CD14-positive monocyte (primary cell): ENCODE measurements at places on chromosomes 11 and 22.

DNA sequence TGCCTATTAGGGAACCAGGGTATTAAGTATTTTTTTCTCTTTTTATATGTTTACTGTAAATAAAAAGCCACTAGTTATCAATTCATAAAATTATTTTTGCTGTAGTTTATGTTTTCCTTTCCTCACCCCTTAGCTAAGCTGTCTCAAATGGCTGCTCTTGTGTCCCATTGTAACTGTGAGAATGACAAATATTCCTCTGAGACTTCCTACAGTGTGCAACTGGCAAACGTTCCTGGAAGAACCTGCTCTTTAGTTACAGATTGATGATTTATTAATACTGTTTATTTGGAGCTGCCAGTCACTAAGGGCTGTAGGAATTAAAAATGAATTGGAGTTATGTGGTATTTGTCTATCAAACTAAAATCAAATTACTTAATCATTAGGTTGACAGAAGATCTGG is 675.4 kb upstream of the ARHGAP42 start:
- no peak for DNase-seq

DNA sequence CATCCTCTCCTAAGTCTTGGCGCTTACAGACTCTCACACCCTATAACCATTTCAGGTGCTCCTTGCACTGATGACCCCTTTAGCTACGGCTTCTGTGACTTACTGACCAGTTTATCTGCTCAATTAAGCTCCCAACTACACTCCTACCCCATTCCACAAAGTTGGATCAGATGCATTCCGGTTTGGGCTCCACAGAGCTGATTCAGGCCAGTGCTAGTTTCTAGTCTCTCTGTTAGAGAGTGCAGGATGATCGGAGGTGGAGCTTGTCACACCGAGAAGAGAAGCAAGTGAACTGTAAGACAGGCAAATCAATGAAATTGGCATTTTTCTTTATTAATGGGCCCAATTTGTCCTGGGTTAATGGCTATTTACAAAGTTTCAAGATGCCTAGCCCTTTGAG is 436.8 kb upstream of the CADM1 start:
- DNase-seq, result no peak

DNA sequence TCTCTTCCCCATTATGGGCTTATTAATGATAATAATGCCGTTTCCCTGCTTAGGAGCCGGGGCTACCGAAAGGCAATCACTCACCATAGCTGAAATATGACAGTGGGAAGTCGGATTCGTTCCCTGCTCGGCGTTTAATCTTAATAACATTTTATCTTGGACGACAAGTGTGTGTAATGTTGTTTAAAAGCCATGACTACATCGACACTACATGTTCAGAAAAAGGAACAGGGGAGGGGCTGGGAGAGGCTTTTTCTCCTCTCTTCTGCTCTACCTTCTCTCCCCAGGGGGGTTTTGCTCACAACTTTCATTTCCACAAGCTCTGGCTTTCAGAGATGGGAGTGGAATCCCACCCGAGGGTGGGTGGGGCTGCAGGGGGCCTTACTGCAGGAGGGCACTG is 105.5 kb downstream of the DSCAML1 start:
- no peak for DNase-seq

- peak; percentile 78 for DNase-seq
Observed at GRCh38 chr11:117980720-117981119, 5.5 kb upstream of the IL10RA start.

DNA sequence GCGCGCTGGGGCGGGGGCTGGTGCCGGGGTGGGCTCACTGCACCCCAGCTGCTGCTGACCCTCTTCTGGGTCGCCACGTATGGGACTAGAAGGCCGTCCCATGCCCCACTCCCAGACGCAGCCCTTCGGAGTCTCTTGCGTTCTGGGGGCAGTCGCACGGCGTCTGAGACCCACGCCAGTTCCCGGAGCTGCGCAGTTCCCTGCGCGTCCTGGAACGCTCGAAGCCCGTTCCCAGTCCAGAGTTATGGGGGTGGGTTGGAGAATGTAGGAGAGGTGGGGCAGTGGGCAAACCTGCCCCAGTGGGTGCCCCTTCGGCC is 375 bp downstream of the LAYN start:
- DNase-seq, result no peak

GRCh38 chr11:30741039-30741550 is 154.9 kb upstream of the MPPED2 start:
- no peak for DNase-seq

GRCh38 chr11:13280092-13280722 is 2.6 kb downstream of the BMAL1 start:
- DNase-seq, result no peak

DNA sequence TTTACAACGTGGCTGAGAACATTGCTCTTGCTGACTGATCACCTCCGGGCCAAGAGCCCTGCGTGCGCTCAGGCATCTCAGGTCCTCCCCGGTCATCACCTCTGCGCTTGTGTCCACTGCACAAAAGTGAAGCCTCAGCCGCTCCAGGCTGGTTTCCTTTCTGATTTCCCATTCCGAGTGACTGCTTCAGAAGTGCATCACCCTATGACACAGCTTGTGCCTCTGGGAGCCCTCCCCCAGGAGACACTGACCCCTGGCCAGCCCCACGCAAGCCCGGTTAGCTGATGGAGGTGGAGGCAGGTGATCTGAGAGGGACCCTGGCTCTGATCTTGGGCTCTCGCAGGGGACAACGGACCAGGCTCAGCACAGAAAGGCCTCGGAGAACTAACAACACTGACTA is 38.3 kb upstream of the GNB1L start:
- DNase-seq, result no peak

- no peak for DNase-seq
Observed at GRCh38 chr22:46931414-46931813, 169.0 kb downstream of the TBC1D22A start.

GRCh38 chr22:49073873-49074417 is 753.7 kb downstream of the BRD1 start:
- no peak for DNase-seq

DNA sequence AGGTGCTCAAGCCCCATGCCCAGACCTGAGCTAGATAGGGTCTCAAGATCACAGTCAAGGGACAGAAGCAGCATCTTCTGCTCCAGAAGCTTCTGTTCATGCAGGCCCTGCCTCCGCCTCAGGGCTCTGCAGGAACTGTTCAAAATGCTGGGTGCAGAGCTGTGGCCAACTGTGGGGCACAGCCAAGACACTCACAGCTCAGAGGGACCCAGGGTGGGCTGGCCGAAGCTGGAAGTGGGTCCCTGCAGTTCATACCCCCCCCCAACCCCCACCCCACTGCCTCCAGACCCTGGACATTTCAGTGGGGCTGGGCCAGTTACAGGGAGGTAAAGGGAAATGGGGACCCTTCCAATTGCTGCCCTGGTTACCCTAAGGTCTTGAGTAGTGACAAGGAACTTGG is 129.0 kb downstream of the CRYBB2 start:
- DNase-seq, result no peak

DNA sequence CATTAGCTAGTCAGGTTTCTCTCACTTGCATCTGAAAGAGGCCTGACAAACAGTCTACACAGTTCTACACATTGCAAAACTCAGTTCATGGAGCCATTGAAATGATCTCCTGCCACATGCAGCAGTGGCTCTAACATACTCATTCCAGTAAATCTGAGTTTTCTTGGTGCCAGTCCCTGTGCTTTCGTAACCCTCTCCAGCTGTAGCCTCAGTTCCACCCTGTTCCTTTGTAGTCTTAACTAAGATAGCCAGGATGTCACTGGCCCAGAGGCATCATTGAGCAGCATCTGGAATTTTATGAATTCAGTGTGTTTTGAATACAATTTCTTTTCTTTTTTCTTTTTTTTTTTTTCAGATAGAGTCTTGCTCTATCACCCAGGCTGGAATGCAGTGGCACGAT is 37.4 kb upstream of the ZBED5 start:
- DNase-seq, result no peak

DNA sequence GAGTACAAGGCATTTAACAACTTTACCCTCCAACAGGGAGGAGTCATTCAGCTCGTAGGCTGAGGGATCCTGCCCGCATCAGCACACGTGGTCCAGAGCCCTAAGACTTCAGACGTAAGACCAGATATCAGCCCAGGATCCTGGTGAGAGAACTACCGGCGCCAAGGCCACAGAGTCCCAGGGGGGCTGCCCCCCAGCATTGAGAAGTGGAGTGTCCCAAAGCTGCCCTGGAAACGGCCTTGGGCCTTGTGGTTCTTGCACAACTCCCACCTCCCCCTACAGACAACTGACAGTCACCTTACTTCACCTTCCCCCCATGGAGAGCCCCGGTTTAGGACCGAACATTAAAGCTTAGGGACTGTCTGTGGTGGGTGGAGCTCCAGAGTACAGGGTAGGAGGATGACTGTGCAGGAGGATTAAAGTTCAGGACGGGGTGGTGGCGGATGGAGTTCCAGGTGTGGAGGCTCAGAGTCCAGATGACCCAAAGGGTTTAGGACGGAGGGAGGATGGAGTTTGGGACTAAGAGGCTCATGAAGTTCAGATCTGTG is 1.0 kb downstream of the C11orf91 start:
- no peak for DNase-seq

- no peak for DNase-seq
Observed at GRCh38 chr11:119886667-119887230, 157.7 kb upstream of the NECTIN1 start.

GRCh38 chr11:47724041-47724729 is 9.0 kb upstream of the AGBL2 start:
- DNase-seq, result peak; percentile 27

GRCh38 chr11:122076512-122077120 is 39.4 kb downstream of the BLID start:
- DNase-seq, result no peak

- no peak for DNase-seq
Observed at GRCh38 chr22:19959587-19960490, 18.2 kb upstream of the TXNRD2 start.

DNA sequence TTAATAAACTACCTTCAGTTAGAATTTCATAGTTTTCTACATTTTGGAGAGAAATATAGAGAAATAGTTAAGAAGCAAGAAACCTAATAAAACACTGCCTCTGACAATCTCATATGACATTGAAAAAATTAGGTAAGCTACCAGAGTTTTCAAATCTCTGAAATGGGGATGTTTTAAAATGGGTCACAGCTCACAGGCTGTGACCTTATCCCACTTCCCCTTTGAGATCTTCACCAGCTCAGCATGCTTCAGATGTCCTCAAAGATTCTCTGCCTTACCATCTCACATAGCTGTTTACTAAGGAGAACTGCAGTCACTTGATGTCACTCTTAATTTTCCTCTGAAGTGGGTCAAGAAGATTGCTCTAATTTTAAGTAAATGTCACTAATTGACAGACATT is 717.8 kb downstream of the JRKL start:
- no peak for DNase-seq

- no peak for DNase-seq
Observed at GRCh38 chr11:100930185-100930778, 199.3 kb downstream of the PGR start.

DNA sequence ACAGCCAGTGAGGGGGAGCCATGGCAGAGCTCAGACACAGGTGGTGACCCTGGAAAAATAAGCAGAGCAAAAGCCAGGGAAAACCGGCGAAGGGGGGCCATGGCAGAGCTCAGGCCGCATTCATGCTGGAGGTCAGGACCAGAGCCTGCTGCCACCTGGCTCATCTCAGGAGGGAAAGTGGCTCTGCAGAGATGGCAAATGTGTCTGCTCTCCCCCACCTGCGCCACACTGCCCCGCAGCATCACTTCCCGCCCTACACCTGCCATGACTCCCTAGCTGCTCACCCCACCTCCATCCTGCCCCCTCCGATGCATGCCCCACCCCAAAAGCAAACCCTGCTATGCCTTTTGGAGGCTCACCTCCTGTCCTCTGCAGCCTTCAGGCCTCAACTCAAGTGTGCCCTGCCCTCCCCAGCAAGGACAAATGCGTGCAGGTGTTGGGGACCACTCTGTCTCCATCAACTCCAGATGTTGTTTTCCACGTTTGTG is 123.2 kb upstream of the FGF3 start:
- no peak for DNase-seq

DNA sequence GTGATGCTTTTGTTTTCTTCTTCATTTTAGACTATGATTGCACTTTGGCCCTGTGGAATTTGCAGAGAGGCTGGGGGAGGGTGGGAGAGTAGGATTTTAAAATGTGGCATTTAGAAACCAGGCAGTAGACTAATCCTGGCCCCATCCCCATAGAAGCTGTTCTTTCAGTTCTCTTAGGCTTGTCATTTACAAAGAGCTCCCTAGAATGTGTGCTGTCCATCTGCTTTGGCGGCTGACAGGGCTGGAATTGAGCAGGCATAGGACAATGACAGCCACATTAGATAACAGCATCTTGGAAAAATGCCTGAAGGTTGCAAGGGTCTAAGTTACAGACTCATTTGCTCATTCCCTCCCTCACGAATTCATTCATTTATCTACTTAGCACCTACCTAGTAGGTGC is 9.8 kb downstream of the INSC start:
- DNase-seq, result no peak

DNA sequence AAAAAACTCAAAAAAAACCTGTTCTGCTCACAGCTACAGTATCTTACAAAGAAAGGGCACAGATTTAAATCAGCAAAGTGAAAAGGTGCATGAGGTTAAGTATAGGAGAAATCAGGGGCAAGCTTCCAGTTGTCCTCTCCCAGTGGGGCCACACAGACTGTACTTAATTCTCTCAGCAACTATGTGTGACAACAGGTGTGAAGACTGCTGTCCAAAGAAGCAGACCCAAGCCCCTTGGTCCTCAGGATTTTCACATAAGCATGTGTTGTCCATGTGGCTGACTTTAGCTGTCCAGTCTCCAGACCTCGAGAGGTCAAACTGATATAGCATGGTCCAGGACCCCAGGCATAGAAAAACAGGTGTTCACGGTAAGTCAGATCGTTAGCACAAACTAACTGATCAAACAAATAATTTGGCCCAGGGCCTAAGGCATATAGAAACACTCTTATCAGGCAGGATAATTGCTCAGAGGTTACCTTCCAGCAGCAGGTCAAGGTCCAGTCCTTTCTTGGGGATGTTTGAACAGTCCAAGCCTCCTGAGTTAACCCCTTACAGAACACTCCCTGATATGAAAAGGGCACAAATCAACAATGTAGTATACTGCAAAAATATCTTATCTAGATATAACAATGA is 21.1 kb upstream of the CSTF3 start:
- DNase-seq, result no peak

GRCh38 chr11:23217072-23217471 is 356.8 kb upstream of the CCDC179 start:
- DNase-seq, result no peak

DNA sequence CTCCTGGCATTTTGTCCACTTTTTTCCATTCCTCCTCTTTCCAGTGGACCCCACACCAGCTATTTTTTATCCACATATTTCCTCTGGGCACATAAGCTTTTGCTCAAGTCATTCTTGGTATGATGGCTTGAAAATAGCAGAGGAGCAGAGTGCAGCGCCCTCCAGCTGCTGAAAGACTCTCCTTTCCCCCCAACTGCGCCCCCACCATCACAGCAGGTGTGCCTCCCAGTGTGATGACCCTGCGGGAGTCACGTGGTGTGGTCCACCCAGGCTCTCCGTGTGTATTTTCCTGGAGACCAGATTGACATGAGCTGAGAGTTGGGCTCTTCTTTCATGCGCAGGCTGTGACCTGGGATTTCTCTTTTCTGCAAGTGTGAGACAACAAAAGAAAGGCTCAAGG is 1241.6 kb downstream of the TBC1D22A start:
- DNase-seq, result no peak

GRCh38 chr11:102457056-102457677 is 4.6 kb upstream of the TMEM123 start:
- no peak for DNase-seq
